ENCODE measurements at places on chromosomes 5 and 9.

GRCh38 chr9:94824913-94825610 is 98.6 kb downstream of the AOPEP start:
- DNase-seq = no peak

GRCh38 chr5:6195711-6196358 is 182.5 kb downstream of the MED10 start:
- no peak for DNase-seq

DNA sequence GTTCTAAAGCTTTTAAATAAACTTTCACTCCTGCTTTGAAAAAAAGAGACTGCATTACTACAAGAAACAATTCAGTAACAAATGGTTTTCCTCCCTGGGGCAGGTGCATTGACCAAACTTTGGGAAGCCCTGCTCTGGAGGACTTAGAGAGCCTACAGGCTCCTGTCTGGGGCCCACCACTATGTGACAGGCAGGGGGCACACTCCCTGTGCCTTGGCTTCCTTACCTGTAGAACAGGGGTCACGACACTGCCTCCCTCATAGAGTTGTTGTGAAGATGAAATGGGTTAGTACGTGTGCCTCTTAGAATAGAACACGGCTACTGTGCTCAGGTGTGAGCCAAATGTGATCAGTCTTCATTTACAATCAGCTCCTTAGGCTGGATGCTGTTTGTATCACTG is 130.1 kb downstream of the GPBP1 start:
- DNase-seq = no peak

- no peak for DNase-seq
Measured at GRCh38 chr9:138024831-138025291, 147.3 kb downstream of the CACNA1B start.

- DNase-seq = no peak
Measured at GRCh38 chr9:124506433-124506832, 766 bp downstream of the NR5A1 start.

DNA sequence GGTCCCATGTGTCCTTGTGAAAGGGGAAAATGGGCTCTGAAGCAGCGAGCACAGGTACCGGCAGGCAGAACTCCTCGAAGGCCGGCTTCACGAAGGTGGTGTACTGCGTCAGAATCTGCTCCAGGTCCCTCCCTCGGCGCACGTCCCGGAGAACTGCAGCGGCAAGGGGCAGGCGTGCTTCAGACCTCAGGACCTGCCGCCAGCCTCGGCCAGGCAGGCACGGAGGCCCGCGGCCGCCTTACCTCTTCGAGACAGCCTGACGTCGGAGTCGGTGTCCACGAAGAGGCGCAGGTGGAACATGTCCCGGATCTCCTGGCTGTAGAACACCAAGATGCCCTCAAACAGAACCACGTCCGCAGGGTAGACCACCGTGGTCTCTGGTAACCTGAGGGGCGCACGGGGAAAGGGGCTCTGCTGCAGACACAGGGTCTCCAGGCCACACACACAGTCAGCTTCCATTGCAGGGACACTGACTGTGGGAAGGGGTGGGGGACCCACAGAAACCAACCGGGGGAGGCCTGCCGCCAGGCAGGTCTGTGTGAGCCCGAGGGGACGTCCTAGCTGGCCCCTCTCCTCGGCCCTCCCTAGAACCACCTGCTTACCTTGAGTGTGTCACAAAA is 2.1 kb downstream of the UCK1 start:
- no peak for DNase-seq

DNA sequence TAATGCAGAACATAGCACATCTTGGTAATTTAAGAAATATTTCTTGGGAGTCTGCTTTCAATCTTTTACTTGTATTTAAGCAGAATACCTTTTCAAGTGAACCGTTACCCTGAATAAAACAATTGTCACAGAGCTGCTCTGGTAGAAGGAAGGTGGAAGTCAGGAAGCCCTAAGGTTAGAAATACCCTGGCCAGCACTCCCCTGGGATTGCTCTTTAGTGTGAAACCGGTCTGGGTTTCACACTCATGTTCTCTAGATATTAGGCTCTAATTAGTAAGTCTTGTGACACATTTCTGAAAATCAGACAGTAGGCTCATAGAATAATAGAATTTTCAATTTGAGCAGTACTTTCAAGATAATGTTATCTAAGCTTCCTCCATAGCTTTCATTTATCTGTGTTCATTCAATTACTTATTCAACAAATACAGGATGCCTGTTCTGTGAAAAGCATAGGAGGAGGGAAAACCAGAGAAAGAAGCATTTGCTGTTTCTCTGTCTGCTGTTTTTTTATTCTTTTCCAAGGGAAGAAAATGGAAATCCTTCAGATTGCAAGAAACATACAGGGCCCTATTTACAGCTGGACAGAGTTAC is 825.5 kb downstream of the TLR4 start:
- no peak for DNase-seq

DNA sequence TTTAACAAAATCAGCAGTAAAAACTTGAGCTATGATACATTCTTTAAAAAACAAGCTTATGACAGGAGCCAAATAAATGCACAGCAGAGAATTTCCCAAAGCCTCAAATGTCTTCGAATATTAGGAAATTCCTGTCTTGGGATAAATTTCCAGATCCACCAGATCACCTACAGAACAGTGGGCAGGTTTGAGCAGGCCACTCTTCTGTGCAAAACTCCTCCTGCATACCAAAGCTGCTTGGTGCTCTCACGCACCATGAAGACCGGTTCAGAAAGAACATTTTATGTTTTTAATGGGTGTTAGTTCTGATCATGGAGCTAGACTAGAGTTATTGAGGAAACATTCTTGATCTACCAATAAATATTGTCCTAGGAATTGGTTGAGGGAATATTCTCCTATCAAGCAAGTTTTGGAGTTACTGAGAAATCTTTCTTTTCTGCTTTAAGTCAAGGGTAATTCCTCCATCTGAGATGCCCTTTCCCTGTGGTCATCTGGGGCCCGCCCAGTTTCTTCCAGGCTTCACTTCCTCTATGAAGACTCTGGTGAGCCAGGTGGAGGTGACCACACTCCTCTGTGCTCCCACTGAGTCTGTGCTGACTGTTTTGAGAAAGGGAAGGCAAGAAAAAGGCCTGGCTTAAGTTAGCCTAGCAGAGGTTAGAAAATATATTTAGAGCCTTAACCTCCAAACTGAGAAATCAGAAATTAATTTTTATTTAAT is 17.9 kb downstream of the TNFSF15 start:
- no peak for DNase-seq

GRCh38 chr9:108816037-108816436 is 39.7 kb downstream of the ACTL7B start:
- DNase-seq = no peak

Measured in stimulated activated CD4-positive, alpha-beta T cell treated with anti-CD3 and anti-CD28 coated beads, Interleukin-2, amount 100 ng/mL, for 24 hours (primary cell).